Muscle of back (tissue), 13 donors: ENCODE measurements at places on chromosomes 5 and 9.

GRCh38 chr5:163506726-163507125, 1.3 kb downstream of the MAT2B start:
- no peak for DNase-seq

DNA sequence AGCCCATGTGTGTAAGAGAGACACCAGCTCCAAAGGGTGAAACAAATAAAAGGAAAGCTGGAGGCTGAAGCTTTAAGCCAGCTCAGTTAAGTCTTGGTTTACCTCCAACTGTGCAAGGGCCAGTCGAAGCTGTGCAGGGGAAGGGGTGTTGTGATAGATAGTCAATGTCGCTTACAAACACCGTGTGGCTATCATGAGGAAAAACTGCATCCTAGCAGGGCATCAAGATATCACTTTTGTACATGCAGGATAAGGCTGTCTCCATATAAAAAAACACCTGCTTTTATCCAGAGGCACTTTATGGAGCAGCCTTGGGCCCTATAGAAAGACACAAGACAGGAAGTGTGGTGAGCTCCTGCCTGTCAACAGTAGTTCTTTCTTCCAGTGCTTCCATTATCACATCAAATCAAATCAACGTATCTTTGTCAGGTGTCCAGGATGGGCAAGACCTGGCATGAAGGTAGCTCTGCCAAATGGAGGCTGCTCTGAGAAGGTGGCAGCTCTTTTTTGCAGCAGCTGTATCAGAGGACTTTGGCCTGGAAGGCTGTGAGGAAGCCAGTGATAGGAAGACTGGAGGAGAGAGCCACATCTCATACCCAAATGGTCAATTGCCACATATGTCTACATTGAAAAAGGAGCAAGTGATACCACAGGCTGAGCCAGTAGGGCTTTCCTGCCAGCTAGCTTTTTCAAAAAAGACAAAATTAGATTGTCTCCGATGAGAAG, 29.3 kb upstream of the SELENOP start:
- DNase-seq, result peak; percentile 24

DNA sequence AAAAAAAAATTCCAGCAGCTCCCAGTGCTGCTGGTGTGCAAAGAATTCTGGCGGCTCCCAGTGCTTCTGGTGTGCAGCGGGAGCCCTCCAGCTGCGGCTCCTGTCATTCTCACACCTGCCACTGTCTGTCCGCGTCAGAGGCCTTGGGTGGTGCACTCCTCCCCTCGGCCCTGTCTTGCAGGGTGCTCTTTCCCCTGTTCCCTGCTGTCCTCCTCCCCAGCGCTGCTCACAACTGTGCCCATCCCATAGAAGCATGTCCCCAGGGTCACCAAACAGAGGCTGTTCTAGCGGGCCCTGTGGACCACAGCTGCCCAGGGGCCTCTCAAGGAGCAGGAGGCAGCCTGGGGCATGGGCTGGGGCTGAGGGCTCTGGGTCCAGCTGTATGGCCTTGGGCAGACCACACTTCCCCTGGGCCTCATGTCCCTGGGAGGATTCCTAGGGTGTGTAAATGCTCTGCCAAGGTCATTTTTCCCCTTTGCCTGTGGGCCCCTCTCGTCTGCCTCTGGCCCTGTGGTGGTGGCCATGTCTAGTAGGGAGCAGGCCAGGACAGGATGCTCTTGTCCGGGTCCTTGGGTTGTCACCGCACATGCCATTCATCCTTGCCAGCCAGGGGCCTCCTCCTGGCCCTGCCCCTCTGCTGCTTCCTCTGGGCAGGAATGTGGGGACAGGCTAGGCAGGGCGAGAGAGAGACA, 68.2 kb downstream of the PHF2 start:
- DNase-seq, result peak; percentile 52

GRCh38 chr5:143174714-143175398, 228.6 kb downstream of the NR3C1 start:
- DNase-seq, result no peak

GRCh38 chr9:119175581-119175980, 193.7 kb downstream of the BRINP1 start:
- DNase-seq, result no peak

- no peak for DNase-seq
These were observed 296.9 kb downstream of the ADAMTS6 start for GRCh38 chr5:65184780-65185179.

- DNase-seq, result peak; percentile 40
These were observed 248.7 kb downstream of the NR3C1 start for GRCh38 chr5:143154510-143155370.

DNA sequence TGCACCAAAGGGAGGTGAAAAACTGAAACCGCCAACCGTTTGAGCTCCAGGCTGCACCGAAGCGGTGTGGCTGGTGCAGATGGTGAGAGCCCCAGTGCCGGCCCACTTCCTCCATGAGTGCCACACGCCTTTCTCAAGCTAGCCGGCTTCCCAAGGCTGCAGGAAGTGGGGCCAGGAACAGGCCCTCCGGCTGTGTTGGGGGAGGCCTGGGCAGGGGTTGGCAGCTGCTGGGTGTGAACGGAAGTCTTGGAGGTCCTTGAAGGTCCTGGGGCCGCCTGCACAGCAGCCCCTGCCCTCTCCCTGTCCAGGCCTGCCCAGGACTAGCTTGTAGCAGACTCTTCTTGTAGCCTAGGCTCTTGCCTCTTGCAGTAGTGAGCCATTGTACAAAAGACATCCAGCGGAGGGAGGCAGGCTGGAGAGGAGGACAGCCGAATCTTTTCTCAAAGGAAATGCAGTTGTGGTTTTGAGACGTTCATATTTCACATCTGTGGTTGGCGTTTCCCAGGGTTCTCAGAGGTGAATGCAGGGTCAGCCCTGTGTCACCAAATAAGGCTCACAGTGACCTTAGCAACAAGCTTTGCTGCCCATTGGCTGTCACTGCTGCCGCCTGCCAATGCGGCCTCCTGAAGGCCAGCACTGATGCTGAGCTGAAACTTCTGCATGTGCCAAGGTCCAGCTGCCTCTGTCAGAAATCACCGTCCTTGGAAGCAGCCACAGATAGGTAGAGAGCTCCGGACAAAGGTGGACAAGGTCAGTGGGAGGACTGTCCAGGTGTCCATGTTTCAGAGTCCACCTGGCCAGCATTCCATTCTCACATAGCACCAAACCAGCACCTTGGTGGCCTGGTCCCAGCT, 23.9 kb downstream of the IRF1 start:
- DNase-seq, result peak; percentile 51
